ENCODE measurements at places on chromosomes 12 and 14.

DNA sequence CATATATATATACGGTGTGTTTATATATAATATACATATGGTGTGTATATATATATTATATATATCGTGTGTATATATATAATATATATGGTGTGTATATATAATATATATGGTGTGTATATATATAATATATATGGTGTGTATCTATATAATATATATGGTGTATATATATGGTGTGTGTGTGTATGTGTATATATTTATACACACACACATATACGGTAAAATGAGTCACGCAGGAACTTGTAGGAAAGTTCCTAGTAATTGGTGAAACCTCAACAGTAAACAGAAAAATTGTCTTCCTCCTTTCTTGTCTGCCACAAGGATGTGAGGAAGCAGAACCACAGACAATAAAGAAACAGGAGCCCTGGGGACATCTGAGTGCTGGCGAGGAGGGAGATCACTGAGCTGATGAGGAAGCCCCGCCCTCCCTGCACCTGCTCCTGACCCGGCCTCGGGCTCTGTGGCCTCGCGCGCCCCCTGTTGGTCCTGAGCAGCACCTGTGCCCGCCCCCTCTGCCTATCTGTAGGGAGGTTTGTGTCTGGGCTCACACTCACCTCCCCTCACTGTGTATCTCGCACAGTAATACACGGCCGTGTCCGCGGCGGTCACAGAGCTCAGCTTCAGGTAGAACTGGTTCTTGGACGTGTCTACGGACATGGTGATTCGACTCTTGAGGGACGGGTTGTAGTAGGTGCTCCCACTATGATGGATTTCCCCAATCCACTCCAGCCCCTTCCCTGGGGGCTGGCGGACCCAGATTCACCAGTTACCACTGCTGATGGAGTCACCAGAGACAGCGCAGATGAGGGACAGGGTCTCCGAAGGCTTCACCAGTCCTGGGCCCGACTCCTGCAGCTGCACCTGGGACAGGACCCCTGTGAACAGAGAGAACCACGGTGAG is 1079.4 kb downstream of the TMEM121 start:
- peak; percentile 48 for DNase-seq

DNA sequence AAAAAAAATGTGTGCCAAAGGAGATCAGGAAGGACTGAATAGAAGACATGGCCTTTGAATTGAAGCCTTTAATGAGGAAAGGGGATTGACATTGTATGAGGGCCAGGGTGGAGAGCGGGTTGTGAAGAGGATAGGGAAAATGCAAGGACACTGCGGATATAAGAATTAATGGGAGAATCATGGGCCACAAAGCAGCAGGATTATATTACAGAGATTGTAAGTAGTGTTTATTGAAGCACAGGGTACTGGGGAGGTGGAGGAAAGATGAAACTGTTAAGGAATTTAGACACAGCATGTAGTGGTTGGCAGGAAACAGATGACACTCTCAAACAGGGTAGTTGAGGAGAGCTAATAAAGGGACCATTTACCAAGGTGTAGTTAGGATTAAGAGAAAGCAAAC is 16.4 kb upstream of the POC1B start:
- no peak for DNase-seq

DNA sequence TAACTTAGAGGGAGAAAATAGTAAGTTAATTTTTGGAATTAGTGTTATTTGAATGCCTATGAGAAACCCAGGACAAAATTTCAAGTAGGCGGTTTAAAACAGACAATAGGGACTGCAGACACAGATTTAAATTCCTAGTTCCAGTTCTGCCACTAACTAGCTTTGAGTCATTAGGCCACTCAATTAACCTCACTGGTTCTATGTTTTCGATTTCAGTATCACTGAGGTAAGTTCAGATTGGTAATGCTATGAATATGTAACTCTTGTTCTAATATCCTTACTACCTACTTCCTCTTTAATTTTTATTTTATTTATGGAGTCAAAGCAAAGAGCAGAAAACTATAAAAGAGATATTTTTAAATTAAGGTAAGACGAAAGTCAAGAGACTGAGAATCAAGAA is 52.6 kb downstream of the GALC start:
- no peak for DNase-seq

GRCh38 chr12:103839609-103840461 is 1.2 kb downstream of the NT5DC3 start:
- DNase-seq, result peak; percentile 52

- peak; percentile 92 for DNase-seq
Measured at GRCh38 chr12:123142921-123143735, 7.8 kb downstream of the PITPNM2 start.

- no peak for DNase-seq
Measured at GRCh38 chr14:42470427-42470719, 863.7 kb downstream of the LRFN5 start.

GRCh38 chr12:8033153-8034044 is 883 bp downstream of the FOXJ2 start:
- peak; percentile 67 for DNase-seq

GRCh38 chr14:77128414-77128891 is 13.1 kb downstream of the ZDHHC22 start:
- no peak for DNase-seq

- no peak for DNase-seq
Measured at GRCh38 chr12:124294780-124295341, at the start of gene RFLNA. Gene RFLNA (plus strand): TSS chr12:124295093. CDS start chr12:124295430, 337 bp downstream.

DNA sequence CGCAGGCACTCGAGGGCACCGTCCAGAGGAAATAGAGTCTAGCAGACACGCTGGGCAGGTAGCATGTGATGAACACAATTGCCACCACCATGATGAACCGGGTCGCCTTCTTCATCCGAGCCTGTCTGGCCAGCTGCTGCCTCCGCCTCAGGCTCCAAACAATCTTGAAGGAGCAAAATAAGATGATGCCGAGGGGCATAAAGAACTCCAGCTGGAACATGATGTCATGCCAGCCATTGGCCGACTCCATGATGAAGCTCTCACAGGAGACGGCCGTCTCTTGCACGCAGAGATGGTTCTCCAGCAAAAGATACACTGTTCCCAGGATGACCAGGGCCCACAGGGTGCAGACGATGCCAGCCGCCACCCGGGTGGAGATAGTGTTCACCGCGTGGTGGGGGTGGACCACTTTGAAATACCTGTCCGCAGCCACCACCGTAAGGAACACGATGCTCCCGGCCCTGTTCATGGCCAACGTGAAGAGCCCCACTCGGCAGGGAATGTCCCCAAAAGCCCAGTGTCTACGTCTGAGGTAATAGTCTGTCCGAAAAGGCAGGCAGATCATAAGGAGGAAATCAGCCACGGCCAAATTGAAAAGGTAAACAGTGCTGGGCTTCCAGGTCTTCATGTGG is 945 bp downstream of the HCAR1 start:
- no peak for DNase-seq

DNA sequence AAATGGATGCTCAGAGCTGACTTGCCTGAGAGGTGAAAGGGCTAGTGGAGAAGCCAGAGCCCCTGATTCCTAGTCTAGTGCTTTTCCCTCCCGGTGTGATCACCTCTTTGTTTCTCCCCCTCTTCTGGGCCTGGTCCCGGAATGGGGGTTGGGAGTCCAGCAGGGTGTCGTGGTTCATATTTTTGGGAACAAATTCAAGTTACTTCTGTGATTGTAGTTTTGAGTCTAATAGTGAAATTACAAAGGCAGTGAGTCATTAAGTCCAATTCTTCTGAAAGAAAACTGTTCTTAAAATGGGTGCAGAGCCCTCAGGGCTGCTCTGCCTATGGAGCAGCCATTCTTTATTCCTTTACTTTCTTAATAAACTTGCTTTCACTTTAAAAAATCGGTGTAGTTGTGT is 7.6 kb downstream of the SUSD6 start:
- no peak for DNase-seq

- DNase-seq, result no peak
Measured at GRCh38 chr14:45798659-45799058, 545.7 kb upstream of the MIS18BP1 start.

- no peak for DNase-seq
Measured at GRCh38 chr12:105384916-105385535, 54.5 kb downstream of the C12orf75 start.

- no peak for DNase-seq
Measured at GRCh38 chr14:89571491-89571890, 154.5 kb upstream of the FOXN3 start.

- peak; percentile 72 for DNase-seq
Measured at GRCh38 chr12:52870361-52871290, 21.8 kb upstream of the KRT78 start.

- DNase-seq, result no peak
Measured at GRCh38 chr12:131801254-131801866, 26.8 kb upstream of the MMP17 start.

DNA sequence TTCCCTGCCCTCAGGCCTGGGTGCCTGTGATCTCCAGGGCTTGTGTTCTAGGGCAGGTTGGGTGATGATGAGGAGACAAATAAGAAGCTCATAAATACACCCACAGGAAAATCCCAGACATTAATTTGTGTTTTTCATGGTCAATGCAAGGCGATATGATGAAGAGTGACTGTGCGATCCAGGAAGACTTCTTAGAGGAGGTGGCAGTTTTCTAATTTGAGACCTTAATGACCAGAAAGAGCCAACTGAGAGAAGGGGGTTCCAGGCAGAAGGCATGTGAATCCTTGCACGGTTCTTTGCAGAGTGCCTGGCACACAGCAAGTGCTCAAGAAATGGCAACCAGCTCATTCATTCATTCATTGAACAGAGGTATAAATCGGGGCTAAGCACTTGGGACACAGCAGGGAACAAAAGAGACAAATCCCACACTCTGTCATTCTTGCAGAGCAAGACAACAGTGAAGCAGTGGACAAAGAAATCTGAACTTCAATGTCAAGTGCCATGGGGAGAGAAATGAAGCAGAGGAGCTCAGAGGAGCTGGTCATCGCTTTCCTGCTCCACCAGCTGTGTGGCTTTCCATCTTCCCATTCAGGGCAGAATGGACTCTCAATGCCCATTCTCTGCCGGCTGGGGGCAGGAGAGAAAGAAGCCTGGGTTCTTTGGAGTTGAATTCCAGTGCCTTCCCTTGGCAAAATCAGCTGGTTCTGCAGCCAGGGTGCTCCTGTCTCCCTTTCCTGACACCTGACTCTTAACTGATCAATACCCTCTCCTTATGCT is 128.3 kb downstream of the AACS start:
- DNase-seq, result peak; percentile 44

DNA sequence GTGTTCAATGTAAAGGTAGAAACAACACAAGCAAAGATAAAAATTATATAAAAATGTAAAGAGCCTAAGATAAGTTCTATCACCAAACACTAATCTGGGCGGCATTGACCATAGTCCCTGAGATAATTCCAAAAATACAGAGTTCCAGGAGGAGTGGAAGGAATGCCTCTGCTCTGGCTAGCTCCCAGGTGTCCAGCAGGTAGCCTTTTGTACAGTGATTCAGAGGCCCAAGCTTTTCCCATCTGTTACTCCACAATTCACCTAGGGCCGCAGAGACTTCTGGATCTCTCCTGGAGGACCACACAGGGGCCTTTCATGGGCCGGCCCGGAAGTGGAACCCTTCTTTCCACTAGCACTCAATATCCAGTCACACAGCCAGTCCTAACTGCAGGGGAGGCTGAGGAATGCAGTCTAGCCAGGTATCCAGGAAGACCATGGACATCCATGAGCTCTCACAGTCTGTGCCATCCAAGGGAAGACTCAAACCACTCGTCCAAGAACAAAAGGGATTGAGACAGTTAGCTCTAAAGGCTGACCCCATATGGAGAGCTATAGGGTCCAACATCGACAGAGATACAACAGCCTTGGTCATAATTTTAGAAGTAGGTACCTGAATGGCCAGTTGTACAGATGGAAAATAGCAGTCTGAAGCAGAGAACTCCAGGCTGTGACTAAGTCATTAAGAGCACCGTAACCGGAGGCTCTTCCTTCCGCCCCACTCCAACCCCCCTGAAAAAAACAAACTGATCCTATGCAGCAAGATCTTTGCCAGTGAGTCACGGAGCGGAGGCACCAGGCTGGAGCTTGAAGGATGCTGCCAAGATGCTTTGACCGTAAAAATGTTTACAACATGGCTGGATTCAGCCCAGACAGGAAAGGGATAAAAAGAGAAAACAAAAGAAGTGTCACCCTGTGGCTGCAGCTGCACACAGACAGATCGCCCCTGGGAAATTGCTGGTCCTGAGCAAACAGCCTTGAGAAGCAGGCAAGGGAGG is 204.8 kb downstream of the NUAK1 start:
- no peak for DNase-seq

DNA sequence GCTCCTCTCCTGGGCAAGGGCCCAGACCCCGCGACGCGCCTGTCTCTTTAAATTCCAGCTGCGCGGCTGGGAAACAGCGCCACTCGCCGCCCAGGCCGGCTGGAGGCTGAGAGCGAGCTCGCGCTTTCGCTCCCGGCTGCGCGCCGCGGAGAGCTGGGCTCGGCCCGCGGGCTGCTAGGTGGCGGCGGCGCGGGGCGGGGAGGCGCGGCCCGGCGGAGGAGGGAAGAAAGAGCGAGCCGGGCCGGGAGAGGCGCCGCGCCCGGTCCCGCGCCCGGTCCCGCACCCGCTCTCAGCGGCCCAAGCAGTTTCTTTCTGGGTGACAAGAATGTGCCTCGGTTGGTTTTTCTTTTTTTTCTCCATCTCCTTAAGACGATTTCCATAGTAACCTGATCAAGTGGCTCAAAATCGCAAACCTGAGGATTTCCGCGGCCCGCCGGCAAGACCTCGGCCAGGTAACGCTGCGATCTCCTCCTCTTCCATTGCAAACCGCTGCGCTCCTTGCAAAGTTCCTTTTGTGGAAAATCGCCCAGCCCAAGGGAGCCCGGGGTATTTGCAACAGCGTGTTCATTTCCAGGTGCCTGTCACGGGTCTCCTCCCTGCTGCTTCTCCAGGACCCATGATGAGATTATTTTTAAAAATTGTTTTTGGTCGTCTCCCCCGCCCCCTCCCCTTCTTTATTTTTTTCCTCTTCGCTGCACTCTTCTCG is 259.5 kb upstream of the E2F7 start:
- DNase-seq, result peak; percentile 86

DNA sequence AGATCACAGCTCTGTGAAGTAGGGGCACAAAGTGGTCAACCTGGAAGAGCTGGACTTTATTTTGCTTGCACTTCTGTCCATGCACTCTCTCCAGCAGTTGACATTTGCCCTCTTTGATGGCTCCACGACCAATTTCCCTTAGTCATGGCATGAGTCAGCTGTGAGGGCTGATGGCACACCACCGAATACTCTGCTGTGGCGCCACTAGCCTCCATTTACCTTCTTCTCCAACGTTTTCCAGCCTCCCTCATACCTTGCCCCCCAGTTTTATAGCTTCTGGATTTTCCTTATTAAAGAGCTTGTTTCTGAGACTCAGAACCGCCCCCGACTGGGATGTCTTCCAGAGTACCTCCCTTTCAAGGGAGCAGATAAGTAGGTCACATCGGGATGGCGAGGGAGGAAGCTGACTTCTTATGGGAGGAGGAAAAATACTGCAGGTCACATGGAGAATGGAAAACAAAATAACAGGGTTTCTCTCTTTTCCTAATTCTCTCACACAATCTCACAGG is 17.6 kb downstream of the NINJ2 start:
- DNase-seq, result no peak
